Renal cortical epithelial cell (primary cell): ENCODE measurements at places on chromosomes 1 and 21. TPM values are rescaled to one million over a fixed set of nuclear protein-coding genes. Genes with fewer than 3 reads are reported as not detected.

The C1orf210 gene
- total RNA-seq = 0.15 and 3.0 TPM in 2 replicates

The S100A7A gene
- total RNA-seq = not detected in 2 replicates

The GJB4 gene
- 9.0 and 15.5 TPM in 2 replicates for total RNA-seq

The SAMD13 gene
- total RNA-seq = 0.80 and 1.2 TPM in 2 replicates

The GPR37L1 gene
- total RNA-seq = 0.15 and 0.35 TPM in 2 replicates

The RPTN gene
- 0.10 TPM in 1 of 2 replicates, not detected in the other for total RNA-seq
